Ammon's horn (tissue), 1 donor: ENCODE measurements at places on chromosomes 2 and 18.

DNA sequence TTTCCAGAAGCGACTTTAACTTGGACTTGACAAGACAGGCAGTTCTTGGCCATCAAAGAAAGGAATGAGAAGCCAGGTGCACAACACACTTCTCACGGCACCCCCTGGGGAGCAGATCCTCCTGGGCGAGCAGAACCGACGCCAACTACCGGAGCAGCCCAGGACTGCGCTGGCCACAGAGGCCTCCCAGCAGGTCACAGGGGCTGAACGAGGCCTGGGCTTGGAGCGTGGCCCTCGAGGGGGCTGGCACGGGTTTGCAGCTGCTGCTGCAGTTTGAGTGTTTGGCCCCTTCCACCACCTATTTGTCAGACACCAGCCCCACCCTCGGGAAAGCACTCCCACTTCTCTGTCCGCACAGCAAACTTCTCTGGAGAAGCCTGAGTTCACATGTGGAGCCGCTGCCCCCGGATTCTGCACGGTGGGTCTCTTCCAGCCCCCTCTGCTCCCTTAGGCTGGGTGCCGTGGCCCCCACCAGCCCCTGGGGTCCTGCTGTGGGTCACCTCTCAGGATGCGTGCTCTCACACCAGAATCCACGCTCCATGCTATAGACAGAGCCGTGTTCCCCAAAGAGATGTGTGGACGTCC, 306.7 kb upstream of the SALL3 start:
- DNase-seq = no peak

GRCh38 chr2:112777036-112777435, 7.3 kb downstream of the IL1A start:
- no peak for DNase-seq

DNA sequence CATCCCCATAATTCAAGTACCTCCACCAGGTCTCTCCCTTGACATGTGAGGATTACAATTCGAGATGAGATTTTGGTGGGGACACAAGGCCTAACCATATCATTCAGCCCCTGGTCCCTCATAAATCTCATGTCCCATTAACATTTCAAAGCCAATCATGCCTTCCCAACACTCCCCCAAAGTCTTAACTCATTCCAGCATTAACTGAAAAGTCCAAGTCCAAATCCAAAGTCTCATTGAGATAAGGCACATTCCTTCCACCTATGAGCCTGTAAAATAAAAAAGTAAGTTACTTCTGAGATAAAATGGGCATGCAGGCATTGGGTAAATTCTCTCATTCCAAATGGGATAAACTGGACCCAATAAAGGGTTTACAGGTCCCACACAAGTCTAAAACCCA, 849.7 kb downstream of the BCL11A start:
- no peak for DNase-seq

GRCh38 chr2:153872311-153873051, 759 bp downstream of the GALNT13 start:
- peak; percentile 26 for DNase-seq

DNA sequence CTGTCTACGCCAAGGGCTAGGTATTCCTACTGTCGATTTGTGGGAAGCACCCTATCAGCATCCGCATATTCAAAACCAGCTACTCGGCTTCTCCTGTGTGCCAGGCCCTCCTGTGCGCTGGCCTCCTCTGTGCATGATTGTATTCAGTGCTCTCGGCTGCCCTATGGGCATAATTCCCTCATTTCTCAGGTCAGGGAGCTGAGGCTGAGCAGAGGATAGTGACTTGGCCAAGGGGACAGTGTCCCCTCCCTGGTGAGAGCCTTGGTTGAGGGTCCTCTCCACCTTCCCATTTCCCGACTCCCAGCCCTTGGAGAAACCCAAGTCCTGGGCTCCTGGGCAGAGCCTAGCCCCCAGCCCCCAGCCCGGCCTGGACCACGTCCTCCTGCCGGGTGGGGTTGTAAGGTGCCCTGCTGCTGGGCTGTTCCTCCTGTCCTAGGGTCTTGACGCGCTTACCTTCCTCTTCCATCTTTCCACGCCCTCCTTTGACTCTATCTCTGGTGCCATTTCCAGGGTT, 6.3 kb upstream of the HS6ST1 start:
- no peak for DNase-seq

- no peak for DNase-seq
Measured at GRCh38 chr2:100409975-100410647, 7.4 kb downstream of the CHST10 start.

DNA sequence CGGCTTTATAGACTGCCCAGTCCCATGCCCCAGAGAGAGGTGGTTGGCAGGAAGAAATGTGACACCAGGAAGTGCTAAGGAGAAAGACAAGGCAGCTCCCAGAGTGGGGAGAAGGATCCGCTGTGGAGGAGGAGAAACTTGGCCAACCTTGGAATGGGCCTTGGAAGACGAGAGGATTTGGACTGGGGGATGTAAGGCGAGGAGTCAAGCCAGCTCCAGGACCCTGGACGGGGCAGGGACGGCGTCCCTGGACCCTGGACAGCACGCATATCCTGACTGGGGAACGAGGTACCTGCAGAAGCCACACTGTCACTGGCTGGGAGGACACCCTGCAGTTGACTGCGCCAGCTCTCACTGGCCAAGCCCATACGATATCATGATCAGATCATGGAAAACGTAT, 153.4 kb downstream of the BCL2 start:
- no peak for DNase-seq

DNA sequence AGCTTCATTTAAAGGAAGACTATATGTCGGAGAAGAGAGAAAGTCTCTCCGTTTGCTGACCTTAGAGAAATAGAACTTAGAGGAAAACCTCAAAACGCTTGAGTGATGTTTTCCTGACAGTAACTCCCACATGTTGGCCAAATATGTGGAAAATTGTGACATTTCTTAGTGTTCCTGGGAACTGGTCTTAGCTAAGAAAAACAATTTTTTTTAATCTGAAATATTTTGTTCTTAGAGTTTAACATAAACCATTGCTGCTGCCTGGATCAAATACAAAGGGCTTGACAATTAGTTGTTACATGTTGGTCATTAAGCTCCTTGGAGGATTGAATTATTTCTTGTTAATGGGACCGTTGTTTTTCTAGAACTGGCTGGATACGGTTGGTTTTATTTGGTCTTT, 16.3 kb downstream of the DYNC2LI1 start:
- no peak for DNase-seq

GRCh38 chr2:97546711-97547110, 43.0 kb downstream of the ANKRD36B start:
- no peak for DNase-seq

DNA sequence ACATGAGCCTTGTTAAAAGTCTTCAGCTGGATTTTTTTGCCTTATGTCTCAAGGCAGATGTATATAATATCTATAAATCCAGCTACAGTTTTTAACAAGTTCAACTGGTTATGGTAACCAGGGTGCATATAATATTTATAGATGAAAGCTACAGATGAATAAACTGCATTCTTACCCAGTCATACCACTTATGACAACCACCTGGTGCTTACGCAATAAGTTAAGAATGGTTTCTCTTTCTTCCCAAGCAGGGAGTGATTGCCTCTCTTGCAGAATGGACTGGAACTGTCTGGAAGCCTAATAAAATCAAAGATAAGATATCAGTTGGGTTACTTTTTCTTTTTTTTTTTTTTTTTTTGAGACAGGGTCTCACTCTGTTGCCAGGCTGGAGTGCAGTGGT, 19.6 kb downstream of the DHX57 start:
- no peak for DNase-seq

DNA sequence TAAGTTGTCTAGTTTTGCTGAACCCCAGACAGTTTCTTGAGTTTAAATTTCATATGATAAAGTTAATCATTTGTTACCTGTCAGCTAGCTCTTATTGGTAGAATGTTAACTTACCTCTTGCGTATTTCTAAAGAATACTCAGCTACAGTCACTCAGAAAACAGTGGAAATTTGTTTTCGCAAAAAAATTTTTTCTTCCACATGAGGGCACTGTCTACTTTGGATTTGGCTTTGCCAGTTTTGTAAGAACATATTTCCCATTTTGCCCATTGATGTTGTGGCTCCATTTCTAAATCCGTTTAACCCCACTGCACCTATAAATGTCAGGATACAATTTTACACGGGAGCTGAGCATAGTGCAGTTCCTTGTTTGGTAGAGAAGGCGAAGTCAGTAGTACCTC, 19.1 kb upstream of the GCFC2 start:
- peak; percentile 10 for DNase-seq

DNA sequence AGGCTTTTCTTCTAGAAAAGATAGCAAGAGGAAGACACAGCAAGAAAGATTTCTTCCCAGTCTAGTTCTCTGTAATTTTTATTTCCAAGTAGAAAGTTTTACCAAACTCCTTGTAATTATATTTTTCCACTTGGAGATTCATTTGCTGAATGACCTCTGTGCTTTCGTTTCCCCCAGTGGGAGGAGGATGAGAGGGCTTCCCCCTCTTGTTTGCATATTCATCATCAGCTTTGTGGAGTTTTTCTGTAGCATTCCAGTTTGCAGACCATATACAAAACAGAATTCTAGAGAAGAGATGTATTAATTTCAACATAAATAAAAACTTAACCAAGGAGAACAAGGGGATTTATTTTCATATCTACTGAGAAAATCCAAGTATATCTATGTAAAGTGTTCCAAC, 51.3 kb downstream of the RMDN2 start:
- DNase-seq = no peak

DNA sequence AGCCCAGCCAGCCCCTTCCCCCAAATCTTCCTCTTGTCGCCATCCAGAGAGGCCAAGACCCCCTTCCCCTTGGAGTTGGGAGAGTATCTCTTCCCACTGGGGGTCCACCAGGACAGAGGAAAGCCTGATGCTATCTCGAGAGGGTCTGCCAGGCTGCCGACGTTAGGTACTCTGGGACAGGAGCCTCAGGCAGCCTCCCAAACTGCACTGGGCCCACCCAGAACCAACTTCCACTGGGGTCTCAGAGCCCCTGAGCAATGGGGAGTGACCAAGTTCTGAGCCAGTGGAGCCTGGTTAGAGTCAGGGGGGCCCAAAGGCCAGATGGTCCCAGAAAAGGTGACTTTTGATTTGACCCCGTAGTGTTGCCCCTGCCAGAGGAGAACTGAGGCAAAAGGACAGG, 189.1 kb downstream of the INHBB start:
- DNase-seq = no peak

DNA sequence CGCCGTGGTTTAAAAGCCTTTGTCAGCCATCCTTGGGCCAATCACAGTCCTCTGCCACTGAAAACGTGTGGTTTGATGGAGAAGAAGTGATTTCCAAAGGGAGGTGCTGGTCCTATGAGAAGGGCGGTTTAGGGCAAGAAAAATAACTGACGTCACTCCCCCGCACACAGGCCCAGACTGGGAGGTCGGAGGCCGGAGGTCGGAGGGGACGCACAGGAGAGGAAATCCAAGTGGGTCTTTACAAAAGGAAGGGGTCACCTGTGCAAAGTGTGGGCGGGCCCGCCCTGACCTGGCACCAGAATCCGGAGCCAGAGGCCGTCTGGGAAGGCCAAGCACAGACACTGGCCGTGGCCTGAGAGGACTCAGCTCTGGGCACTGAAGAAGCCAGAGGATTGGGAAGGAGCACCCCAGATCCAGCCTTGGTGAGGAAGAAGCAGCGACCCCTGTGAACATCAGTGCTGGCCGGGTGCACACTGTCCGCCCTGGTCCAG, 18.0 kb upstream of the KCNG2 start:
- DNase-seq = no peak

DNA sequence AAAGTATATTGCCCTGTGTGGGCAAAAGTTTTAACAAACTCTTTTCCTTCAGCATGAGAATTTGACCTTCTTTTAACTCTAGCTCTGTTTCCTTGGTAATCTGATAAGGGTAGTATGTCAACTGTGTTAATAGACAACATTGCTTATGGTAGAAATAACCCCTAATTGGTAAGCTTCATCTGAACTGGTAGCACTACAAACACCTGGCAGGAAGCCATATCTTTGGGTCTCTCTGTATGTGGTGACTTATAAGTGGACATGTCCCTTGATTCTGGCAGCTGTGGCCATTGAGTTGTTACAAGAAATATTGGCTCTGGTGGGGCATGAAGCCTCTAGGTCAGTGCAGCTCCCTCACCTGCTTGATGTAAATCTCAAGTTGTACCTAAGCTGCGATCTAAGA, 46.9 kb downstream of the MBD5 start:
- DNase-seq = no peak

- DNase-seq = no peak
Measured at GRCh38 chr2:176960061-176960460, 252.5 kb upstream of the HNRNPA3 start.

GRCh38 chr2:166591226-166591625, 97.2 kb upstream of the SCN7A start:
- no peak for DNase-seq

GRCh38 chr2:233486778-233487552, 79.6 kb downstream of the USP40 start:
- DNase-seq = no peak

DNA sequence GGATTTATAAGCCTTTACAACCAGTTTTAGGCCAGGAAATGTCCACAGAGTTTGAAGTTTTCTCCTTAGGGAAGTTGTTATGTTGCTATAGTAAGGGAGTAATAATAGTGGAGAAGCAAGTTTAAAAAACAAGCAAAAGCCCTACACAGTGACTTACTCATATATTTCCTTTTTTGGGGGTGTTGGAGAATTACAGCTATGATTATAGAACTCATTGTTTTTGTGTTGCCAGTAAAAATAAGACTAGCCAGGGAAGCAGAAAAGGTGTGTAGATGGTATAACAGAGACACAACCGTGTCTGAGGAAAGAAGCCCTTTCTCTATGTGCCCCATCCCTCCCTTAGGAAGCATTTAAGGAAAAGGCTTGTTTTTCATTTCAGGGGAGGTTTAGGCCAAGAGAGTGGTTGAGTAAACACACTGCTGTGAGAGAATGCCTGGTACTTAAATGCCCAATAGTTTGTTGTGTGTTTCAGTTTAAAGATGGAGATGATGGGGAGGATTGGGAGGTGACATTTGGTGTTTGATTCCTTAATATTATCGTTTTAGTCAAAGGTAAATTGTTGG, 2.3 kb downstream of the VAPA start:
- no peak for DNase-seq

- DNase-seq = peak; percentile 47
Measured at GRCh38 chr18:52813635-52814416, 473.8 kb downstream of the DCC start.
